ENCODE measurements at places on chromosomes 3 and 15.
A peak's percentile ranks its signal among the peaks of the same experiment; 100 is the strongest.

DNA sequence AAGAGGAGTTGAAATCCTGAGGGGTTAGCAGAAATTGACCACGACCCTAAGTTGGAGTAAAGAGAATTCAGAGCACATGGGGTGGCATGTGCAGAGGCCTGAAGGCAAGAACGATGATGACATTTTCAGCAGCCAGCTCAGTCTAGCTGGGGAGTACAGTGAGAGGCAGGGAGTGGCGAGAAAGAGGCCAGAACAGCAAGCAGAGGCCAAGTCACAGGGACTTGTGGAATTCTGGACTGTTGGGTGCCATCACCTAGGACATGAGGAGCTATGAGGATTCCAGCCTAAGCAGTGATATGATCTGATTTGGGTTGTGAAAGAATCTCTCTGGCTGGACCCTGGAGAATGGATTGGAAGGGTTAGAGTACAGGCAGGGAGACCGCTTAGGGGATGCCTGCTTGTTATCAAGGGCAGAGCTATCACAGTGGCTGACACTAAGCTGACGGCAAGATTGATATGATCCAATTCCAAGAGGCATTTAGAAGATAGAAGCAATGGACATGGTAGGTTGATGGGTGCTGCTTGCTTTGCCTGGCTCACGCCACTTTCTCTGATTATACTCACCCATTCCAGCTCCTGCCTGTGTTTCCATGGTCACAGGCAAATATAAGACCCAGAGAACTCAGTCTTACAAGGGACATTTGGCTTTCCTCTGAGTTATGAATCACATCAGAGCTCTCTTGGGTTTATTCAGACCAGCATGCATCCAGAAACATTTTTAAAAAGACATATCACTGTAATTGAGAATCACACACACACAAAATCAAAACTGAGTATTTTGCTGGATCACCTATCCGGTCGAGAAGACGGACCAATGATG is 66.4 kb downstream of the LRTM1 start:
- no peak for DNase-seq

DNA sequence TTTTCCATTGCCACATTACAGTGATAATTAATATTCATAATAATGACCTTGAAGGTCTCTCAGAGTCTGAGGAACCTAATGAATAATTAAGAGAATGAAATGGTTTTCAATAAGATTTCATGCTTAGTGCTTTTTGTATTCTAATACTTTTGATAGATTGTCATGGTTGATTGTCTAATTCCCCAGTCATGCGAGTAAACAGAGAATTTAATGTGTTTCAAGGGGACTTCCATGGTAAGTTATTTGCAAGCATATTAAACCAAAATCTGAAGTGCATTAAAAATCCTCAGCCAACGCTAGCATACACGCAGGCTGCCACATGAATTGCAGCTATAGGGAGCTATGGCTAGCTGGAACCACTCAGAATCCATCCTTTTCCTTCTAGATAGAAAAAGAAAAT is 18.9 kb upstream of the ANO10 start:
- DNase-seq = no peak

- peak; percentile 34 for DNase-seq
These were observed 142.2 kb downstream of the FOXP1 start for GRCh38 chr3:71441217-71441924.

GRCh38 chr3:131393051-131393450 is 11.5 kb downstream of the NUDT16 start:
- DNase-seq = no peak

DNA sequence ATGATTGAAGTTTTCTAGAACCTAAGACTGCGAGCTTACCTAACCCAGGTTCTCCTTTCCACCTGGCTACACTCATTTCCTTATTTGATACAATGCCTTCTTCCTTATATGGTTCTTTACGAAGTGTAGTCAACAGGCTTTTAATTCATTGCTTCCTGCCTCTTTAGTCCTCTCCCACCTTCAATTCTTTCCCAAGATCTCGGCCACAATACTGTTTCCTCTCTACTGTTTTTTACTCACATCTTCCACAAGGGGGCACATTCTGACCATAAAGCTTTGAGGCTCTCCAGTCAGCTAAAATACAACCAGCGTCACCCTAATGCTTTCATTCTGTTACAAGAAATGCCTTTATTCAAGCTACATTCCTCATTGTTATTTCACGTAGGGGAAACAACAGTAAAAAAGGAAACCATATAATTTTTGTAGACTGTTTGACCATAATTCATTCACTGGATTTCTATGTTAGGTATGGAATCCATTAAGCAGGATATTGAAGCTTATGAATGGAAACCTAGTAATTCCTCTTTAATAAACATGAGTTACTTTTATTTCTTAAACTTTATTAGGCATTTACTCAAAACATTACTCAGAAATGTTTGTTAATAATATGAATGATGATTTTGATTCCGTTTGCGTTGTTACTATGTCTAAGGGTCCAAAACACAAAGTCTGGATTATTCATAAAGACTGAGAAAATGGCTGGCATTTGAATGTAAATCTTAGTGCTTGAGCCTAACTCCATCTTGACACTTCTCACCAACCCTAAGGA is 29.5 kb upstream of the VEPH1 start:
- peak; percentile 66 for DNase-seq

DNA sequence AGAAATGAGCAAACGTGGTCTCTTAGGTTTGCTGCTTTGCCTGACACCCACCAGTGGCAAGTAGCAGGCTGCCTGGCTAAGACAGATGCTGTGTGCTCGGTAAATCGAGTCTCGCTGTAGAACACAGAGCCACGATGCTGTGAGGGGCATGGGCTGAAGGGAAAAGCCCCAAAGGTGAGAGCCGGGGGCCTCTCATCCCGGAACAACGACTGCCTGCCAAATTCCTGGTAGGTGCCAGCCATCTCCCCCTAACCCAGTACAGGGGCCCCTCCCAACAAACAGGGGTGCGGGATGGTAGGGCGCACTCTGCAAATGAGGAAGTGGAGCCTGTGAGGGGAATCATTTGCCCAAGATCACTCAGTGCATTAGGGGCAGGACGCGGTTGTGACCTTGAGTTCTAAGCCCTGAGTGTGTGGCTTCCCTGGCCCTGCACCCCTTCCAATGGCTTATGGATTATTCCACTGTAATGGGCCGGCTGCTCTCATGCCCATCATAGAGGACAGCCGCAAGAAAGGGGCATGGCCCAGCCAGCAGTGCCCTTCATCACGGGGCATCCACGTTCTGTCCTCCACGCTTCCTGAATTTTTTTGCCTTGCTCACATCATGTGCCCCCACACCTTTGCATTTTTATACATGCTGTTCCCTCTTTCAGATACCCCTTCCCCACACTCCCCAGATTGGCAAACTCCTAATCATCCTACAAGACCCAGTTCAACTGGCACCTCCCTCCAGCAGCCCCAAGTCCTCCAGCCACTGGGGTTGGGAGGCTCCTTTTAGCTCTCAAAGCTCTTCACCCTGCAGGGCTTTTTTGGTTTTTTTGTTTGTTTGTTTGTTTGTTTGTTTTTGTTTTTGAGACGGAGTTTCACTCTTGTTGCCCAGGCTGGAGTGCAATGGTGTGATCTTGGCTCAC is 125.4 kb downstream of the NUP210 start:
- DNase-seq = no peak

DNA sequence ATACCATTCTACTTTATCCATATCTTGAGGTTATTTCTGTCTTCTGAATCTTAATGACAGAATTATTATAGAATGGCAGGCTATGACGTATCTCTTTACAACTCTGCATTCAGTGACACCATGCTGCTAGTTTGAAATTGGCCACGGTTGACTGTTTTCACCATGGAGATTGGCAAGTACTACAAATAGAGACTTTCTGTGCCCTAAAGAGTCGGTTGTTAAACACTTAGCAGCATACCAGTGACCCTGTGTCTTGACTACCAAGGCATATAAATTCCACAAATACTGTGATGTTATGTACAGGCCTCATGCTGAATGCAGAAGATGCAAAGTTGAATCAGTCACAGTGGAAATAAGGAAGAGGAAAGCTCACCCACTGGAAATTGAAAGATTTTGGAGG is 67.0 kb upstream of the CADPS start:
- no peak for DNase-seq

DNA sequence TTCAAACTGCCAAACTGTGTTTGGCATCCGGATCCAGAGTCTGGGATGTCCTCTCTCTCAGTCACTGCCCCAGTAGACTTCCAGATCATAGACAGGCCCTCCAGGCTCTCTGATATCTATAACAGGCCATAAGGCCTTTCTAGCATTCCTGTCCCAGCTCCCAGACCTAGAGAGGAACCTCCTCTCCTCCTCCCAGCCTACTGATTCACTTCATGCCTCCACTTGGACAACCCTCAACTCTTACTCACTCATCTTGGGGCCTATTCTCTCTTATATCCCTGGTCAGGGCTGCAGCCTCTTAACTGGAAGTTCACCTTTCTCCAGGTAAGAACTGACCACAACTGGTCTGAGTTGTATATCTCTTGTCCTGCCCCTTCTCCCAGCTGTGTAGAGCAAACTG is 253.7 kb upstream of the TRIM42 start:
- no peak for DNase-seq

DNA sequence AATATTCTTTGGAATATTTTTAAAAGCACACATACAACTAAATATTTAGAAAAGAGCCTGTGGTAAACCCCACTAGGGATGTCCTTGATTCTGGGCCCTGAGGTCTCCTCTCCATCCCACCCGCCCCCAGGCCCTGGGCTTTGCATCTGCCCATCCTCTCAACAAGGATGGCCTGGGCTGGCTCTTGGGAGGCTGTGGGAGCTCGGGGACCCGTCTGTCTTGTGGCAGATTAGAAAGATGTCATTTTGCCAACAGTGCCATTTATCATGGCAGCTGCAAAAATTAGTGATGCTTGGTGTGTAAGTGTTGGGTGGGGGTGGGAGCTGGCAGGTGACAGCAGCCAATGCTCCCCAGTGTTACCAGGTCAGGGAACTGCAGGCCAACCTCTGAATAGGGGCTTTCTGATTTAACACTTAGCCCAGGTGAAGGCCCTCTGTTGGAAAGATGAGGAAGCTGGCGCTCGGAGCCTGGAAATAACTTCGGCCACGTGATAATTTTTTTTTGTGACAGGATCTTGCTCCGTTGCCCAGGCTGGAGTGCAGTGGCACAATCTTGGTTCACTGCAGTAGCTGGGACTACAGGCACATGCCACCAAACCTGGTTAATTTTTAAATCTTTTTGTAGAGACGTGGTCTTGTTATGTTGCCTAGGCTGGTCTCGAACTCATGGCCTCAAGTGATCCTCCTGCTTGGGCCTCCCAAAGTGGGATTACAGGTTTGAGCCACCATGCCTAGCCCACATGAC is 16.9 kb upstream of the CSPG4 start:
- DNase-seq = no peak

DNA sequence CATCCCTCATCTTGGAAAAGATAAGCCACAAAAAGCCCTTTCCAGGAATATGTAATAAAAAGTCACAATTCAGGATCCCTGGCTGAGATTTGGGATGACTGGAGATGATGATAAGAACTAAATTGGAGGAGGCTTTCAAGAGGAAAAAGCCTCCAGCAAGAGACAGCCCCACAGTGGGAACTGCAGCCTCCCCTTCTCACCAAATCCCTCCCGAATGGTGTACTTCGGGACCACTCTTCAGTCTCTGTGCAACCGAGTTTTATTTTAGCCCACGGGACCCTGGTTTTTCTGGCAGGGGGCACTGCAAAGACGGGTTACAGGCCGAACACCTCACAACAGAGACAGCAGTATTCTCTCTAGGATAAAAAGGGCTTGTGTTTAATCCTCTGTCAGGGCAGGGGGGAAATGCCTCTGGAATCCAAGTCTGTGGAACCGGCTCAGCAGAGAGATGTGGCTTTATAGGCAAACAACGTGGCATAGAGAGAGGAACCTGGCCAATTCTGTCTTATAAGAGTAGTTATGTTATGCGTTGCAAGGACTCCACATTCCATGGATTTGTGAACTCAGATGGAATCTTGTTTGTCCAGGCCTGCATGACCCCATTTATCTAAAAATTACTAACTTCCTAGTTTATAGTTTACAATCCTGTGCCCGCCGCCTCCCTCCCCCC is 1.2 kb upstream of the LMCD1 start:
- peak; percentile 88 for DNase-seq
